Amygdala (tissue), 56 donors: ENCODE measurements at places on chromosomes 13 and 19.
A peak's percentile ranks its signal among the peaks of the same experiment; 100 is the strongest.

- no peak for DNase-seq
Observed at GRCh38 chr19:34767951-34768350, 5.1 kb downstream of the ZNF599 start.

DNA sequence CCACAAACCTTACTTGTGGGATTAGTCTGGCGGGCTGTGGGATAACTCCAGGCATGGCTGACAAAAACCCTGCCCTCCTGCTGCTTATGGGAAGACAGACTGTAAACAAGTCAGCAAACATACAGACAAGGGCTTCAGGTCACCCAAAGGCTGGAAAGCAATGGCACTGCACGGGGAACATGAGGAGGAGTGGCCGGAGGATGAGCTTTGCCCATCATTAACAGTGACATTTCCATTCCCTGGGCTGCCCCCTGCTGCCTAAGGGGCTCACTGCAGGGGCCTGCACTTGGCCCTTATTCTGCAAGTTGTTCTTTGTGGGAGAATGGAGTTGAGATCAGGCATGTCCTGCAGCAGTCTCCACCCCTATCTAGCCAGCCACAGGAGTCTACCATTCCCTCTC, 91.3 kb downstream of the UQCRFS1 start:
- no peak for DNase-seq

GRCh38 chr13:33229446-33230177, 55.9 kb downstream of the STARD13 start:
- DNase-seq = peak; percentile 55

DNA sequence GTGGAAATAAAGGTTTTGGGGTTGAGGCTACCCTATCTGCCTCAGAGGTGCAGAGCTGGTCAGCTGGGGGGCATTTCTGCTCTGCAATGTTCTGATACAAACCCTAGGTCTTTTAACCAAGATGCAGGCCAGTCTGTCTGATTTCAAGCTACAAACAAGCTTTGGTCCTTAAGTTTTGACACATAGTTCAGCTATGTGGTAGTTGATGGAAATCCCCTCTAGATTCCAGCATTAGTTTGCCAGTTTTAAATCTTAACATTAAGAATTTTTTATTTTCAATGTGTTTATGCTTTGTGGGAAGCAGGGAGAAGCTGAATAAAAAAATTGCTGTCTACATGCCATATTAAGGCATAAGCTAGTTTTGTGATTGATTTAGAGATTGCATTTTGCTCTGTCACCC, 225.7 kb downstream of the LMO7 start:
- DNase-seq = no peak

- no peak for DNase-seq
Observed at GRCh38 chr13:42039457-42039945, 8.9 kb upstream of the DGKH start.

DNA sequence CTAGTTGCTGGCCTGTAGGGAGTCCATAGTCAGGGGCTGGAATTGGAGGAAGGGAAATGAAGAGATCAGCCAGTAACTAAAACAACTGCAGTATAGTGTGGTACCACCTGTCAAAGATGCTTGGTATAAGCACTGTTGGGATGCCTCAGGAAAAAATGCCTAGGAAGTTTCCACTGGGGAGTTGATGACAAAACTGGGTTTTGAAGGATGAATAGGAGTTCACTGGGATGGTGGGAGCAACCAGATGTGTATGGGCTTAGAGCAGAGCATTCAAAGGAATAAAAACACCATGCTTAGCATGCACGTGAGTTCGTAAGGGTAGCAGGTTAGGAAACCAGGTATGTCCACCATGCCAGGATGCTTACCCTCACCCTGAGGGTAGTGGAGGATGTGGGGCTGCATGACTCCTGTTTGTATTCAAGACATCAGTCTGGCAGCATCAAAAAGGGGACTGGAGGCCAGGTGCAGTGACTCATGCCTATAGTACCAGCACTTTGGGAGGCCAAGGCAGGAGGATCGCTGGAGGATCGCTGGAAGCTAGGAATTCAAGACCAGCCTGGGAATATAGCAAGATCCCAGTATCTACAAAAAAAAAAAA, 7.1 kb downstream of the CATSPERD start:
- no peak for DNase-seq

- DNase-seq = no peak
Observed at GRCh38 chr19:10143681-10144080, 24.0 kb upstream of the EIF3G start.
